CD4-positive, alpha-beta T cell treated with Interleukin-12 subunit alpha and Interleukin-12 subunit beta, for 1 hour (primary cell): ENCODE measurements at places on chromosomes 5 and 9.

DNA sequence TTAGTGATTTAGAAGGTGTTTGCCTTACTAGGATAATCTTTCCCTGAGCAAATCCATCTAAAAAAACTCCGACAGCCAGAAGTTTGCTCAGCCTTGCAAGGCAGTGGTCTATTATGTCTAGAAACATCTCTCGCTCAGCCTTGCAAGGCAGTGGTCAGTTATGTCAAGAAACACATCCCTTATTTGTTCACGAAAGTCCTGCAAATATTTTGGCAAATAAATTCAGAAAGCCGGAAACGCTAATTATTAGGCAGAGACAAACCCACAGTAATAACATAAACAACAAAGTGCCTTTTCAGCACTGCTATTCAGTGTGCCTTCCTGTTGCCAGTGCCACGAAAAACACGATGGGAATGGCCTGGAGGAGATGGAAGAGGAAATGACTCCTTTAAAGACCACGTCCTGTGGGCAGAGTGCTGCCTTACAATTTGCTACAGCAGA lies 184.5 kb downstream of the GNAQ start:
- no peak for DNase-seq

DNA sequence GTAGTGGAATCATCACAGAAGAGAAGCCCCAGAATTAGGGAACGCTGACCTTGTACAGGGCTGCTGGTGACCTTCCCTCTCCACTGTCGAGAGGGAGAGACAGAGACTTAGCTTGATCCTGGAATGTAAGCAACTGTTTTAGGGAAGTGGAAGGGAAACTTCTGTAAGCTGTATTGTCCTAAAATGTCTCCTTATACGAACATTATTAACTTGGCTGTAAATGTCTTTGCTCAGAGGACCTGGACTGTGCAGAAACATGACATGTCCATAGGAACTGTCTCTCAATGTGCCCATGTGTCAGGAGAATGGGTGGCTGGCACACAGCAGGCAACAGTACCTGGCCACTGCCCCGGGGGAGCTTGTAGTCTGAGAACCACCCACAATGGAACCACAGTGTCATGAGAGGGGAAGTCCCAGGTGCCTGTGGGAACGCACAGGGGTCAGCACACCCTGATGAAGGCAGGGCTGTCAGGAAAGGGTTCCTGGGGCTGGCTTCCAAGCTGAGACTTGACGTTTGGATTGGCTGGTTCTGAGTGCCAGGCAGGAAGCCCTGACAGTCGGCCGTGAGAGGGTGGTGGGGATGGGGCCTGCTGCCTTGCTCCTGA lies 34.0 kb downstream of the DAP start:
- DNase-seq, result no peak

- DNase-seq, result peak; percentile 23
Observed at GRCh38 chr5:1827886-1828397, 26.7 kb downstream of the NDUFS6 start.

- no peak for DNase-seq
Observed at GRCh38 chr5:168120401-168121137, 170.9 kb upstream of the WWC1 start.

DNA sequence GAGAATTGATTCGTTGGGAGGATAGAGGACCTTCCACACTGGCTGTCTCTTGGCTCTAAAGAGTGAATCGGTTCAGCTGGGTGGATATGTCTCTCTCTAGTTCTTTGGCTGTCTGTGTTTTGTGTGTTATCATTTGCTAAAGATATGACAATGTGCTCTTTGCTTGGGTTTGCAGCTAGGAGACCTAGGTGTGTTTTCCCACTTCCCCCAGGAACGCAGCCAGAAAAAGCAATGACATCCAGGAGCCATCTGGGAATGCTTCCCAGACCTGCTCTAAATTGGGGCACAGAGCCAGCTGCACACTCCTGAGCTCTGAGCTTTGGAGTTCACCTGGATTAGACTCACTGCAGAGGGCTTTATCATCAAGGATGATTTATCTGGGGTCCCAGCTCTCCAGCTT lies 12.8 kb upstream of the PDZD2 start:
- no peak for DNase-seq

- DNase-seq, result no peak
Observed at GRCh38 chr9:134189145-134189469, 24.7 kb upstream of the RNU6ATAC start.

DNA sequence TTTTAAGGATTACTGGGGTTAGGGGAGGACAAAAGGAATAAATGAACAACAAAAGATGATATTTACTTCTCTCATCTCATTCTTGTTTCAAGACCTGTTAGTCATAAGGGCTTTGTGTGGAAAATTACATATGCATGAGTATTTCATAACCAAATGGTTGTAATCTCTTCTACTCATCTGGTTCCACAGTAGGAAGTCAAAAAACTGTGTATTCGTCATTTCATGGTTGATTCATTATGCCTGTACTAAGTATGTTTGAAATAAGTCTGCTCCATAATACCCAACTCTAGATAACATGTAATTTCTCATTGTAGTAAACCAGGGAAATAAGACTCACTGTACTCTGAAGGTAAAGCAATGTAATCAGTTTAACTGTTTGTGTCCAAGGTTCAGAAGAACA lies 212.9 kb downstream of the ARRDC3 start:
- no peak for DNase-seq

DNA sequence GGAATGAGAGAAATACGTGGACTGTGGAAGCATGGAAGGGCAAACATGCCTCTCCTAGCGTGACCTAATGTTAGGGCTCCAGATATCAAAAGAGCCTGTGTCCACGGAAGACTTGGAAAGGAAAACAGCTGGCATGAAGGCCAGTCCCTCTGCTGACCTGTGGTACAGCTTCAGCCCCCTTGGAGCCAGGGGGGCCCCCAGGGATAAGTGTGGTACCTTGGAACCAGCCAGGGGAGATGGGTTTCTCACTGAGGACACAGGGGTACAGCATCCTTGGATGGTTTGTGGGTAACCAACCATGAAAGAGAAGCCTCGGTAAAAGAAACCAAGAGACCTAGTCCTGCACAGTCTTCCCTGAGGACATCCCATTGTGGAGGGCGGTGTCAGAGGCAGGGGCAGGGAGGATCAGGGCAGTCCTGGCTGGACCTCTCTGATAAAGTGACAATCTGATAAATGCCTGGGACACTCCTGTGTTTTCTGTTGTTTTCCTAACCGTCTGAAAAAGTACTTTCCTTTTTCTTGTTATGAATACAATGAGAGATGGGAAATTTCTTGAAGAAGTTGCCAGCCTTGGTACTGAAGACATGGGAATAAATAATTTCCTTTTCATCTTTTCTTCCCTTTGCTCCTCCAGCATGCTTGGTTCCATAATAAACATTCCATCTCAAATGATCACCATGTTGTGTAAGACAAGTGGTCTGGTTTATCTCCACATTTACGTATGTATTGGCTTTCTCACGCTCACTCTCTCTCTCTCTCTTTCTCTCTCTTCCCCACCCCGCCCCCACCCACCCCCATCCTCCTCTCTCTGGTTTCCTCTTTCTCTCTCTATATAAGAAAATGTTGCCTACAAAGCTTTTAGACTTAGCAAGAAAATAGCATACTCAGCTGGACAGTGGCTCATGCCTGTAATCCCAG lies 102.1 kb downstream of the SUSD1 start:
- DNase-seq, result no peak

DNA sequence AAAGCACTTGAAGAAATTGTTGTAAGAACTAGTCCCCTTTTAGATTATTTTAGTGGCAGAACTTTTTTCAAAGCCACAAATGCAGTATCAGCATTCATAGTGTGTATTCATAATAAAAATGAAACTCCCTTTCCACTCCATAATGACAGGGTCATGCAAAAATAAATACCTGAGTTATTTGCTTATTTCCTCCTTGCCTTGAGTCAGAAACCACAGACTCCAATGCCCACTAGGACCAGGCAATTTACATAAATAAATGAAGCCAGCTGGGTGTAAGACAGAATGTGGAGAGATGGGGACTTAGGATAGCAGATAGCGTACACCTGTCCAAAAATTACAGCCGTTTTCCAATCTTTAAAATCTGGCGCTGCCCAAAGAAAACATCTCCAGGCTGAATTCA lies 417.8 kb downstream of the TMEM161B start:
- no peak for DNase-seq

DNA sequence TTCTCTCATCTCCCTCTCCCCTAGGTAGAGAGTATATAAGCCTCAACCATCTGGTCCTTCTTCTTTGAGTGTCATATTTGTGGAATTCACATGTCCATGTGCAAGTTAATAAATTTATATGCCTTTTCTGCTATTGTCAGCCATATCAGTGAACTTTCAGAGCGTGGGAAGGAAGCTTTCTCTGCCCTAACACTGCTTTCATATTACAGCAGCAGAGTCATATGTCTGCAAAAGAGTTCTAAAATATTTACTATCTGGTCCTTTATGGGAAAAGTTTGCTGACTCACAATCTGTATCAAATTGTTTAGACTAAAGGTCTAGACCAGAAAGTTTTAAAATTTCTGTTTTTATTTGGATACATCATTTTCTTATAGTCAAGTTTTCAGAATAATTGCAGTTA lies 669.0 kb downstream of the LRRC70 start:
- no peak for DNase-seq

DNA sequence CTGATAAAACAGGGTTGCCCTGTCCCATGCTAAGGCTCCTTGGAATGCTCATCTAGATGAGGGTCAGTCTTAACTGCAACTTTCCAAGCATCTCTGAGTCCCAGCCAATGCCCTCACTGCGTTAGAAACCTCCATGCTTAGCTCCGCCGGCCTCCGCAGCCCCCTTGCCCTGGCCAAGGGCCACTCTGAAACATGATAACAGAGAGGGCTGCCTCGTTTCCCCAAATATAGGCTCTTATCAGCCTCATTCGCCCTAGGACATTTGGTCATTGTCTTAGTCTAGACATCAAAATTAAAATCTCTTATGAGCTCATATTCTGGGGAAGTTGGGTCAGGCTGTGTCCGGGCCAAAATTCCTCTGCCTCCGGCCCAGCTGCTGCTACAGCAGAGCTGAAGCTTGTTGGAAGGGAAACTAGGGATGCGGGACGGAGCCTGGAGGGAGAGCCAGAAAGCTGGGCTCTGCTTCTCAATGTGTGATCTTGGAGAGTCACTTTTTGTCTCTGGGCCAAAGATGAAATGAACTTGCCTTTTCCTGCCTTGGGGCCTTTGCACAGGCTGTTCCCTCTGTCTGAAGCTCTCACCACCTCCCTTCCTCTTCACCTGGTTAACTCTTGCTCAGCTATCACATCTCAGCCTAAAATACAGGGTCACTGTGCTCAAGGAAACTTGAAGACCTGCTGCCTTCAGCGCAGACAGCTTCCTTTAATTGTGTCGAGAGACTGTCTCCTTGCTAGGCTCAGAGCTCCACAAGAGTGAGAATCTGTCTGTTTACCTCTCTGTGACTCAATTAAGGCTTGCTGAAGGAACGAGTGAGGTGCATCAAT lies 191.3 kb downstream of the RGS3 start:
- no peak for DNase-seq

DNA sequence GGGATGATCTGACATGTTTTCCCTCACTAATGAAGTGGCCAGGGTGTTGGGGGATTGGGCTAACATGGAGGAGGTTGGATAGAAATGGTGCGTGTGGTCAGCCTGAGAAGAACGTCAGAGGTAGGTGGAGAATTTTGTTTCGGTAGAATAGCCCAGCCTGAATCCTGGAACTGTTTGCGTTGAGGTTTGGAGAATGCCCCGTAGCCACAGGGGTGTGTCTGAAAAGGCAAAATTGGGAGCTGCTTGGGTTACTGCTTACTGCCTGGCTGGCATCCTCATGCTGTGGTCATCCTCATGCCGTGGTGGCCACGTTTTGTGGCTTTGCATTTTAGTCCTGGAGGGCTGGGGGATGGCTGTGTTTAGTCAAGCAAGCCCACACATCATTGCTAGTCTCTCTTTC lies 236.9 kb downstream of the GOLPH3 start:
- DNase-seq, result no peak

- DNase-seq, result no peak
Observed at GRCh38 chr5:180736536-180736935, 3.3 kb downstream of the OR2Y1 start.

DNA sequence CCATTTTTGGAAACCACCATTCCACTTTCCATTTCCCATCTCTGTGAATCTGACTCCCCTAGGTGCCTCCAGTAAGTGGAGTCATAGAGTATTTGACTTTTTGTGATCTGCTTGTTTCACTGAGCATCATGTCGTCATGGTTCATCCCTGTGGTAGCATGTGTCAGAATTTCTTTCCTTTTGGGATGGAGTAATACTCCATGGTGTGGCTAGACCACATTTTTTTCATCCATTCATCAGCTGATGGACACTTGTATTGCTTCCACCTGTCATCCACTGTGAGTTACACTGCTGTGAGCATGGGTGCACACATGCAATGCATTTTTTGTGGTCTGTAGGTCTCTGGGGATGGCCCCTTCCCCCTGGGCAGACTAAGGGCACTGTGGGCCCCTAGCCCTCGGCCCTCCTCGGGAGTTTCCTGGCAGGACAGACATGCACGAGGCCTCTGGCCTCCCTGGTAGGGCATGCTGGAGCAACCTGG lies 115.9 kb downstream of the GADD45G start:
- DNase-seq, result no peak

- no peak for DNase-seq
Observed at GRCh38 chr9:11749396-11749795, 943.8 kb upstream of the TYRP1 start.

DNA sequence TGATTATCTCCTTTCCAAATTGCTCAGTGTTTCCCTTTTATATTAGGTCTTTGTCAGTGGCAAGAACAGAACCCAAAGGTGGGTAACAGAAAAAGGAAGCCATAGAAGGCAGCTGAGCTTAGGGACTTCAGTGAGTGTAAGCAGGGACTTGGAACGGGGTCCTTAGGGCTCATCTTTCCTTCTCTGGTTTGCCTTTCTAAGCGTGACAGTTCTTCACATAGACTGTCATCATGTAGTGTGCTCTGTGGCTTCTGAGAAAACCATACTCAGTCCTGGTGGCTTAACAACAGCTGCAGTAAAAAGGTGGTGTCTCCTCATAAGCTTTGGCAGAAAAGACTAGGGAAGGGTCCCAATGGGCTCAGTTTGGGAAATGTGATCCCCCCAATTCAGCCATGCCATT lies 108.8 kb downstream of the SLC12A2 start:
- no peak for DNase-seq

GRCh38 chr5:3489239-3489843 lies 106.3 kb upstream of the IRX1 start:
- no peak for DNase-seq

- no peak for DNase-seq
Observed at GRCh38 chr5:143105216-143105905, 298.1 kb downstream of the NR3C1 start.

DNA sequence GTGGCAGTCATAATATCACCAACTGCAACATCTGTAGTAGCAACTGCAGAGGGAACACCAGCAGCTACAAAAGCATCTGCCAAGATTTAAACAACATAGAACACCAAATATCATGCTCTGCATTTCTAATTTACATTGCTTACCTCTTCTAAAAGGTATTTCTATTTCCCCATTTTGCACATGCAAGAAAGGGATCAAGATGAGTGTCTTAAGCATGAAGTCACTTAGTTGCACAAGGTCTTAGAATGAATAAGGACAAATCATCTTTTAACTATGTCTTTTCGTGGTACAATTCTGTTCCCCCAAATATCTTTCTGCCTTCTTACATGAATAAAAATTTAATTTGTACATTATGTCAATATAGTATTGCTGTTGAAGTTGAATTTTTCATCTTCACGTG lies 1746.4 kb downstream of the EFNA5 start:
- DNase-seq, result no peak
